Smooth muscle cell of the pulmonary artery (primary cell): ENCODE measurements at places on chromosomes 7 and 10. TPM values are rescaled to one million over a fixed set of nuclear protein-coding genes. Genes with fewer than 3 reads are reported as not detected.

TDRD1 gene
- 0.13 and 1.2 TPM in 2 replicates for total RNA-seq

CCDC136 gene
- total RNA-seq, result 6.3 and 7.5 TPM in 2 replicates

SIRT1 gene
- 11.6 and 15.2 TPM in 2 replicates for total RNA-seq

EBLN1 gene
- not detected in 2 replicates for total RNA-seq

MINDY3 gene
- total RNA-seq, result 23.7 and 34.1 TPM in 2 replicates

ZNF488 gene
- total RNA-seq, result 0.13 TPM in 1 of 2 replicates, not detected in the other

VSTM4 gene
- total RNA-seq, result 2.8 and 8.2 TPM in 2 replicates

ACSL5 gene
- 1.0 and 1.4 TPM in 2 replicates for total RNA-seq

CRPPA gene
- total RNA-seq, result 1.4 and 2.4 TPM in 2 replicates

GIMAP2 gene
- 0.43 and 1.7 TPM in 2 replicates for total RNA-seq

LRRC18 gene
- total RNA-seq, result not detected in 2 replicates

MCM10 gene
- total RNA-seq, result 2.0 and 2.5 TPM in 2 replicates

TCF7L2 gene
- total RNA-seq, result 3.7 and 6.2 TPM in 2 replicates

ASAH2 gene
- total RNA-seq, result 0.53 and 3.2 TPM in 2 replicates

TMEM176B gene
- not detected in 2 replicates for total RNA-seq

TAS2R4 gene
- total RNA-seq, result 1.5 and 1.9 TPM in 2 replicates

POT1 gene
- total RNA-seq, result 38.2 and 44.1 TPM in 2 replicates

AMZ1 gene
- total RNA-seq, result 0.50 and 1.2 TPM in 2 replicates

FAM131B gene
- total RNA-seq, result 3.2 and 9.1 TPM in 2 replicates

PRPS1L1 gene
- total RNA-seq, result not detected in 2 replicates

SLC13A1 gene
- not detected in 2 replicates for total RNA-seq

UNC5B gene
- 38.6 and 84.2 TPM in 2 replicates for total RNA-seq

COPG2 gene
- 35.3 and 35.6 TPM in 2 replicates for total RNA-seq

CASTOR2 gene
- 11.2 and 15.4 TPM in 2 replicates for total RNA-seq

WEE2 gene
- total RNA-seq, result not detected in 2 replicates

TPST1 gene
- 62.9 and 86.1 TPM in 2 replicates for total RNA-seq
